ENCODE measurements at places on chromosomes 7 and 10. TPM values are rescaled to one million over a fixed set of nuclear protein-coding genes. Genes with fewer than 3 reads are reported as not detected.
A peak's percentile ranks its signal among the peaks of the same experiment; 100 is the strongest.

PDE6C gene
- not detected for total RNA-seq

GRCh38 chr7:39720586-39720985, 97.2 kb downstream of the RALA start:
- no peaks in the 10 kb centered on the region for H3K4me1 ChIP-seq
- H3K36me3 ChIP-seq, result no peaks in the 10 kb centered on the region
- DNase-seq, result no peak
- H3K4me3 ChIP-seq, result no peak overlapping the region
- no peaks in the 10 kb centered on the region for H3K27me3 ChIP-seq
- no peak overlapping the region for H3K27ac ChIP-seq

DNA sequence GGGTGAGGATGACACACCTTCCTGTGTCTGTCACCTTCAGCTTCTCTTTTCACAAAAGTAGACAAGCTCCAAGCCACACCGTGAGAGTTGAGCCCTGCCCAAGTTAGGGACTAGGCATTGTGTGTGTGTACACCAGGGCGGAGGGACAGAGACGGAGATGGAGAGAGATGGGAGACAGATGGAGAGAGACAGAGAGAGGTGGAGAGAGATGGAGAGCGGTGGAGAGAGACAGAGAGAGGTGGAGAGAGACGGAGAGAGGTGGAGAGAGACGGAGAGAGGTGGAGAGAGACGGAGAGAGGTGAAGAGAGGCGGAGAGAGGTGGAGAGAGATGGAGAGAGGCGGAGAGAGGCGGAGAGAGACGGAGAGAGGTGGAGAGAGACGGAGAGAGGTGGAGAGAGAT, 207.0 kb downstream of the DNAJB6 start:
- no peak overlapping the region for H3K27ac ChIP-seq
- no peak for DNase-seq
- no peaks in the 10 kb centered on the region for H3K27me3 ChIP-seq
- H3K36me3 ChIP-seq, result no peaks in the 10 kb centered on the region

DNA sequence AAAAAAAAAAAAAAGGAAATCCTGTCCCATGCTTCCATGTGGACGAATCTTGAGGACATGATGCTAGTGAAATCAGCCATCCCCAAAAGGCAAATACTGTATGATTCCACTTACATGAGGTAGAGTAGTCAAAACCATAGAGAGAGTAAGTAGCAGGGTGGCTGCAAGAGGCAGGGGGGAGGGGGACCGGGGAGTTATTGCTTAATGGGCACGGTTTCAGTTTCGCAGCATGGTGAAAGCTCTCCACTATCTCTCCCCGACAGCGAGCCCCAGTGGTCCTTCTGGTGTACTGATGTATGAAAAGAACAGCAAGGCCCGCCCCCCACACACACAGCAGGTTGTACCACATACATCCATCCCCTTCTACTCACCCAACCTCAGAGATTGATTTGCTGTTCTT, 32.8 kb downstream of the NOD1 start:
- H3K27me3 ChIP-seq, result no peaks in the 10 kb centered on the region
- no peak overlapping the region for H3K27ac ChIP-seq
- DNase-seq, result no peak
- no peaks in the 10 kb centered on the region for H3K4me1 ChIP-seq
- no peak overlapping the region for H3K4me3 ChIP-seq

GRCh38 chr10:15858861-15859281, 1.4 kb downstream of the MINDY3 start:
- H3K36me3 ChIP-seq, result peaks cover 2% of the 10 kb centered on the region
- H3K27ac ChIP-seq, result no peak overlapping the region
- peaks cover 6% of the 10 kb centered on the region for H3K27me3 ChIP-seq
- H3K4me3 ChIP-seq, result no peak overlapping the region
- DNase-seq, result no peak

NUTM2A gene
- total RNA-seq, result 0.14 TPM

TSPAN33 gene
- not detected for total RNA-seq

GRCh38 chr10:100232101-100232500, 2.7 kb upstream of the CHUK start:
- peaks cover 2% of the 10 kb centered on the region for H3K4me1 ChIP-seq
- no peak for DNase-seq
- H3K27me3 ChIP-seq, result no peaks in the 10 kb centered on the region
- no peak overlapping the region for H3K27ac ChIP-seq
- peaks cover 16% of the 10 kb centered on the region for H3K36me3 ChIP-seq

- no peak overlapping the region for H3K4me3 ChIP-seq
- no peak for DNase-seq
- H3K36me3 ChIP-seq, result peaks cover 10% of the 10 kb centered on the region
- H3K27me3 ChIP-seq, result no peaks in the 10 kb centered on the region
Measured at GRCh38 chr10:4651404-4652037, 174.5 kb upstream of the AKR1E2 start.

DNA sequence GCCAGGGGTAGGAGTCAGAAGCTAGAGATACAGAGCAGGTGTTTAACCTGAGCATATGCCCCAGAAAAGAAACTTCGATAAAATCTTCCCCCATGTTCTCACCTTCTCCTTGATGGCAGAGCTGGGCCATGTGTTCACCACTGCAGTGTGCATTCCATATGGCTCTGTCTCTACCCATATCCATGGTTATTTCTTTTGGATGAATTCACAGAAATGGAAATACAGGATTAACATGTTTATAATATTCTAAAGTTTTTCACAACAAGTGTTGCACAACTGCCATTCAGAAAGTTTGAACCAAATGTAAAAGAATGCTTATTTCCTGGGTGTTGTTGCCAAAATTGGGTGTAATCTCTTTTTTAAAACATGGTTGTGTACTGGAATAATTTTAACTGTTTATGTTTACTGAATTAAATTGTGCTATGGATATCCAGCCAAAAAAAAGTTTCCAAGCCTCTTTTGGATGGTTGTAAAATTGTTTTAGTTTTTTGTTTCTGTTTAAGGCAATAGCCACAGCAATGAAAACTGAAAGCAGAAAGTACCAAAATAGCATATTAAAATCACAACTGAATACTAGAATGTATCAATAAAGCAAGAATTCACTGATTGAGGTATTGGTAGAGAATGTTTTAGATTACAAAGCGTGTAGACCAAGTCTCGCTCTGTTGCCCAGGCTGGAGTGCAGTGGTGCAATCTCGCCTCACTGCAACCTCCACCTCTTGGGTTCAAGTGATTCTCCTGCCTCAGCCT, 19.9 kb upstream of the CCNY start:
- H3K27me3 ChIP-seq, result no peaks in the 10 kb centered on the region
- H3K27ac ChIP-seq, result no peak overlapping the region
- H3K36me3 ChIP-seq, result no peaks in the 10 kb centered on the region

CEP55 gene
- 58.9 TPM for total RNA-seq

- no peak for DNase-seq
- no peak overlapping the region for H3K4me3 ChIP-seq
- no peaks in the 10 kb centered on the region for H3K27me3 ChIP-seq
- H3K4me1 ChIP-seq, result peaks cover 4% of the 10 kb centered on the region
- H3K36me3 ChIP-seq, result no peaks in the 10 kb centered on the region
- H3K27ac ChIP-seq, result no peak overlapping the region
Measured at GRCh38 chr10:72630144-72630543, 4.3 kb upstream of the MICU1 start.

DNA sequence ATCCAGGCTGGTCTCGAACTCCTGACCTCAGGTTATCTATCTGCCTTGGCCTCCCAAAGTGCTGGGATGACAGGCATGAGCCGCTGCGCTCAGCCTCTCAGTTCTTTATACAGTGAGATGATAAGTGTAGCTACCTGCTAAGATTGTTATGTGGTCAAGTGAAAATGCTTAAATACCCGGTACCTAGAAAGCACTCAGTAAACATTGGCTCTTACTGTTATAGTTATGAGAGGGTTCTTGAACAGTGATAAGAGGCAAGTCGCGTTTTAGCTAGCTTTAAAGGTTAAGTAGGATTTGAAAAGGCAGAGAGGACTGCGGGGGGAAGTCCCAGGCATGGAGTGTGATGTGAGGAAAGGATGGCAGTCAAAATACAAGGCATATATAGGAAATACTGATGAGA, 4.5 kb downstream of the ZKSCAN1 start:
- H3K4me3 ChIP-seq, result no peak overlapping the region
- peaks cover 12% of the 10 kb centered on the region for H3K4me1 ChIP-seq

HECTD2 gene
- total RNA-seq, result 10.7 TPM

DNA sequence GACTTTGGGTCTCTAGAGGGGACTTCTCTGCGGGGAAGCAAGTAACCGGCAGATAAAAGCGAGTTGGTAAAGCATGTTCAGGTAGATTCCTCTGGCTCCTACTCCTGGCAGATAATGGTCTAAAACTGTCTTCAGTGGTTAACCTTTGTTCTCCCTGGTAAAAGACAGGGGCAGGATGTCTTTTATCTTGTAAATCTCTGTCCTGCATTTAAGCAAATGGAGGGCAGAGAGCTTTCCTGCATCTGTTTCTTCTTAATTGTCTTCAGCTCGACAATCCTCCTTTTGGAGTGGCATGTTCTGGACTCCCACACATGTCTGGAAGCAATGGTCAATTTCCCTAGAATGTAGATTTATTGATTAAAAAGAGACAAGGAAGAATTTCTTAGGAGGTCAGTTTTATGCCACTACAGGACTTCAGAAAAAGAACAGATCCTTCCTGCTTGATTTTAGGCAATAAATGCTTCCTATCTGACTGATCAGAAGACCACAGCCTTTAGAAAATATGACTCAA, 16.6 kb downstream of the C7orf33 start:
- H3K4me3 ChIP-seq, result no peak overlapping the region
- H3K4me1 ChIP-seq, result no peaks in the 10 kb centered on the region
- no peaks in the 10 kb centered on the region for H3K36me3 ChIP-seq

- no peaks in the 10 kb centered on the region for H3K36me3 ChIP-seq
- peaks cover 44% of the 10 kb centered on the region for H3K4me1 ChIP-seq
- H3K27ac ChIP-seq, result peak overlapping the region; percentile 8
- H3K27me3 ChIP-seq, result no peaks in the 10 kb centered on the region
Measured at GRCh38 chr10:97538839-97539238, 33.7 kb upstream of the ANKRD2 start.
